CD4-positive, alpha-beta memory T cell (primary cell): ENCODE measurements at places on chromosomes 2 and 18.

- H3K4me3 ChIP-seq, result no peak overlapping the region
- H3K27ac ChIP-seq, result no peak overlapping the region
- H3K36me3 ChIP-seq, result no peaks in the 10 kb centered on the region
- H3K4me1 ChIP-seq, result no peaks in the 10 kb centered on the region
These were observed 261.1 kb upstream of the ZEB2 start for GRCh38 chr2:144780983-144781382.

DNA sequence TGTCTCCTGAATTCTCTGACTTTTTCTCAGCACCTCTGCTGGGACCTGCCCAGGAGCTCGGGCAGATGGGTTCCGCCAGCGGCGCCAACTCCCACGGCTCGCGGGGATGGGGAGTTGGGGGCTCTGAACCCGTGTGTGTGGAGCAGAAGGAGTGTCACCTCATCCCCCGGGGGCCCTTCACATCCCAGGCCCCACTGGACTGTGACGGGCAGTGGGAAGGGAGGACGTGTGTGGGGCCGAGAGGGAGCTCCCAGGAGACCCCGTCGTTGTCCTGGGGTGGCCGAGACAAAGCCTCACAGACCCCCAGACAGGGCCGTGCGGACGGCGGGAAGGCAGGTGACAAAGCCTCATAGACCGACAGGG, 130.0 kb upstream of the CTDP1 start:
- H3K4me3 ChIP-seq, result no peak overlapping the region
- H3K27me3 ChIP-seq, result no peaks in the 10 kb centered on the region
- no peaks in the 10 kb centered on the region for H3K36me3 ChIP-seq
- DNase-seq, result no peak
- H3K27ac ChIP-seq, result no peak overlapping the region

GRCh38 chr2:157404363-157404762, 39.5 kb downstream of the CYTIP start:
- peak overlapping the region; percentile 51 for H3K27ac ChIP-seq
- H3K36me3 ChIP-seq, result no peaks in the 10 kb centered on the region
- DNase-seq, result peak; percentile 87
- peaks cover 60% of the 10 kb centered on the region for H3K4me1 ChIP-seq
- H3K27me3 ChIP-seq, result no peaks in the 10 kb centered on the region

- DNase-seq, result no peak
- H3K4me1 ChIP-seq, result no peaks in the 10 kb centered on the region
- no peak overlapping the region for H3K27ac ChIP-seq
- H3K27me3 ChIP-seq, result no peaks in the 10 kb centered on the region
- H3K4me3 ChIP-seq, result no peak overlapping the region
These were observed 111.8 kb upstream of the GAREM1 start for GRCh38 chr18:32582455-32582854.

- no peak overlapping the region for H3K4me3 ChIP-seq
- H3K27ac ChIP-seq, result no peak overlapping the region
- H3K4me1 ChIP-seq, result no peaks in the 10 kb centered on the region
- H3K36me3 ChIP-seq, result no peaks in the 10 kb centered on the region
- no peak for DNase-seq
These were observed 1603.8 kb upstream of the ACVR2A start for GRCh38 chr2:146241023-146241422.

DNA sequence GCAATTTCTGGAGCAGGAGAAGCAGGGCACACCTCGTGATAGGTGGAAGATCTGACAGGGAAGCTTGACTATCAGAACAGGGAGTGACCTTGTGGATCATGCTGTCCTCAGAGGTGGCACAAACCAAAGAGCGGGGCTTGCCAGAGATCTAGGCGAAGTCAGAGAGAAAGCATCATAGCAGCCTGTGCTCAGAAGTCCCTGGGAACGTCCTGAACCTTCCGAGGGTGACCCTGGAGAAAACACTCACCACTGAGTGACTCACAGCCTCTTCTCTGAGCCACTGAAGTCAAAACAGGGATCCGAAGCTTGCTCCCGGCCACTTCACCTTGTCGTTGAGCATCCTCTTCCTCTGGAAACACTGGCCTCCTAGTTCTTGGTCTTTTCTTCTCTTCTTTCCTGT, 56.7 kb downstream of the IL1R2 start:
- DNase-seq, result no peak
- no peak overlapping the region for H3K27ac ChIP-seq
- H3K4me3 ChIP-seq, result no peak overlapping the region
- H3K4me1 ChIP-seq, result no peaks in the 10 kb centered on the region

DNA sequence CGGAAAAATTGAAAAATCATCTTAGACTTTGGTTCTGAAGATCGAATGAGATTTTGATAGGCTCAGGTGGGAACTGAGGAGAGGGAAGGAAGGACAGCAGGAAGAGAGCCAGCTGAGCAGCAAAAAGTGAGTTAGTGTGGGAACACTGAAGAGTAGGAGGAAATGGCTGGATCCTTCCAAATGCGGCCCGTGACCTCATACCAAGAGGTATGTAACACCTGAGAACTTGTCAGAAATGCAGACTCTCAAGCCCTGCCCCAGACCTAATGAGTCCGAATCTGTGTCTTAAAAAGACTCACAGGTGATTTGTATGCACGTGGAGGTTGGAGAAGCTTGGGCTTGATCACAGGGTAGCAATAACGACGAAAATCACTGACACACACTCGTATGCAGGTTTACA, 42.0 kb downstream of the COL4A3 start:
- H3K36me3 ChIP-seq, result no peaks in the 10 kb centered on the region
- no peaks in the 10 kb centered on the region for H3K4me1 ChIP-seq
- H3K27me3 ChIP-seq, result no peaks in the 10 kb centered on the region

DNA sequence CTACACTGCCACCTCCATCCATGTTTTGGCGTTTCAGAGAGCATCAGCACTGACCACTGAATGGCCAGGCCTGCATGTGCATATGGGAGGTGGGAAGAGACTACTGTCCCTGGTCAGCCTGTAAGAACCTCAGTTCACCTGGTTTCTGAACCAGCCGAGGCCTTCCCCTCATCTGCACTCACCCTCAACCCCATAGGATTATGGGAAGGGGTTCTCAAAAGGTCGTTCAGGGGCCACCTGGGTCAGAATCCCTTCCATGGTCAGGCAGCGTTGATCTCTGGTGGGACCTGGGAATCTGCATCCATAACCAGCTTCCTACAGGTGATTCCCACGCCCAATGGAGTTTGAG, 36.7 kb downstream of the TET3 start:
- H3K27ac ChIP-seq, result no peak overlapping the region
- peaks cover 47% of the 10 kb centered on the region for H3K4me1 ChIP-seq
- no peaks in the 10 kb centered on the region for H3K36me3 ChIP-seq
- DNase-seq, result no peak
- H3K27me3 ChIP-seq, result no peaks in the 10 kb centered on the region

DNA sequence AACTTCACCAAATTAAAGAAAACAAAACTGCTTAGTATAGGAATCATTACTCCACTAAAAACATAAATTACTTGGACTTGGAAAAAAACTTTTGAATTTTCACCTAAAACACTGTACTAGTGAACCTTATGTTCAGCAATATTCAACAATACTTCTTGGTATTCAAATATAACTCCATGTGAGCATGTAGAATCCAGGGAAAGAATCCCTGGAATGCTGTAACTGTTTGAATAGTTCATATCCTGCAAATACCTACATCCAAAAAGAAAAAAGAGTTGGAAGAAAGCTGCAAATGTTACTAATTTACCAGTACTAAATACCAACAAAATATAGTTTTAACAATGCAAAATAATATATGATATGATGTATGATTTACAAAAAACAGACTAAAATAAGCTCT, 65.4 kb downstream of the IKZF2 start:
- no peaks in the 10 kb centered on the region for H3K36me3 ChIP-seq
- H3K4me3 ChIP-seq, result no peak overlapping the region
- H3K27me3 ChIP-seq, result no peaks in the 10 kb centered on the region
- DNase-seq, result no peak

- no peak overlapping the region for H3K4me3 ChIP-seq
- H3K36me3 ChIP-seq, result no peaks in the 10 kb centered on the region
- H3K27me3 ChIP-seq, result no peaks in the 10 kb centered on the region
- no peak for DNase-seq
- peaks cover 4% of the 10 kb centered on the region for H3K4me1 ChIP-seq
- no peak overlapping the region for H3K27ac ChIP-seq
These were observed 18.1 kb downstream of the ZNF516 start for GRCh38 chr18:76476665-76477561.

DNA sequence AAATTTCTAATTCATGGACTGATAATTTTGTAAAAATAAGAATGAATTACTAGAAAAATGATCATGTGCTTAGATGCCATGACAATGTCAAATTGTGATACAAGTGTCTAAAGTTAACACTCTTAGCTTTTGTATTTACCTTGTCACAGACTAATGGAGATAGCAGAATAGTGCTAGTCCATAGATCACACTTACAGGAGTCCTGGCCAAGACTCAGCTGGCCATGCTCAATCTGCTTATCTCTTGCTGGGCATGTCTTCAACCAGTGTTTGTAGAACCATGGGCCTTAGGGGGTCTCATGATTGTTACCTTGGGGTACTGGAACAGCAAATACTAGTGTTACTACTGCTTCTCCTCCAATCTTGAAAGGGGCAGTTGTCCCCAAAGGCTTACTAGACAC, 44.0 kb downstream of the TET3 start:
- H3K4me3 ChIP-seq, result no peak overlapping the region
- no peak for DNase-seq
- no peak overlapping the region for H3K27ac ChIP-seq
- no peaks in the 10 kb centered on the region for H3K27me3 ChIP-seq

GRCh38 chr2:144686518-144687215, 166.7 kb upstream of the ZEB2 start:
- no peaks in the 10 kb centered on the region for H3K4me1 ChIP-seq
- no peak overlapping the region for H3K4me3 ChIP-seq
- no peaks in the 10 kb centered on the region for H3K36me3 ChIP-seq
- no peak overlapping the region for H3K27ac ChIP-seq
- no peaks in the 10 kb centered on the region for H3K27me3 ChIP-seq
- no peak for DNase-seq

GRCh38 chr2:219448776-219449341, 14.2 kb downstream of the SPEG start:
- no peaks in the 10 kb centered on the region for H3K36me3 ChIP-seq
- H3K4me1 ChIP-seq, result no peaks in the 10 kb centered on the region
- no peak for DNase-seq

- H3K36me3 ChIP-seq, result no peaks in the 10 kb centered on the region
- no peak for DNase-seq
- no peaks in the 10 kb centered on the region for H3K27me3 ChIP-seq
- no peak overlapping the region for H3K27ac ChIP-seq
- H3K4me3 ChIP-seq, result no peak overlapping the region
- no peaks in the 10 kb centered on the region for H3K4me1 ChIP-seq
These were observed 95.7 kb upstream of the NRP2 start for GRCh38 chr2:205586626-205587025.

GRCh38 chr18:6712401-6712800, 17.1 kb upstream of the ARHGAP28 start:
- H3K4me3 ChIP-seq, result no peak overlapping the region
- H3K27me3 ChIP-seq, result no peaks in the 10 kb centered on the region
- no peaks in the 10 kb centered on the region for H3K4me1 ChIP-seq
- DNase-seq, result no peak
- H3K27ac ChIP-seq, result no peak overlapping the region

DNA sequence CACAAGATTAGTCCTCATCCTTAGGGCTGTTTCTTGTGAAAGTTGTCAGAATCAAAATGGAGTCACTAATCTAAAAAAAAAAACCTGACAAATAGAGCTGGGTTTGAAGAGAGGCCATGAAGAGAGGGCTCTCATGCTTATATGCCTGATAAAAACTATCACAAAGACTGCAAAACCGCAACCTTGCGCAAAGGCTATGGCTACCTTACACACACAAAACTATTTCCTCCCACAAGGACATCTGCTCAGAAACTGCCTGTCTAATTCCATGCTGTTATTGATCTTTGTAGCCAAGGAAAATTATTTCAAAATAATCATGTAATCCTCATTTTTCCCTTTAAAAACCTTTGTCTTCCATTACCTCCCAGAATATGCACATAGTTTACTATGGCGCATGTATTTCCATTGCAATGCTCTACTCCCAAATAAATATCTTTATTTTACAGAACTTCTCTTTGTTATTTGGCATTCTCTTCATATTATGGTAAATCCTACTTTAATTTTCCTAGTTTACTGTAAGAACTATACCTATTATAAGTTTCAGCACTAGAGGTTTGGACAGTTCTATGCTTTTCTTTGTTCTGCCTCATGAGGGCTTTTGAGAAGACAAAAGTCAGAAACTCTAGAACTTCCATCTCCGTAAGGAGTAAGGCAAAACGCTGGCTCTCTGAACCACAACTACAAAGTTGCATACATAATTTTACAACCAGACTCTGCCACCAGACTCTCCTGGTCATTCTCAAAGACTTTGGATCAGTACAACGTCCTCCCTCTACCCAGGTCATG, 9.6 kb upstream of the DPYSL5 start:
- no peak overlapping the region for H3K27ac ChIP-seq
- peaks cover 8% of the 10 kb centered on the region for H3K27me3 ChIP-seq
- DNase-seq, result no peak
- no peaks in the 10 kb centered on the region for H3K4me1 ChIP-seq
- H3K4me3 ChIP-seq, result no peak overlapping the region

DNA sequence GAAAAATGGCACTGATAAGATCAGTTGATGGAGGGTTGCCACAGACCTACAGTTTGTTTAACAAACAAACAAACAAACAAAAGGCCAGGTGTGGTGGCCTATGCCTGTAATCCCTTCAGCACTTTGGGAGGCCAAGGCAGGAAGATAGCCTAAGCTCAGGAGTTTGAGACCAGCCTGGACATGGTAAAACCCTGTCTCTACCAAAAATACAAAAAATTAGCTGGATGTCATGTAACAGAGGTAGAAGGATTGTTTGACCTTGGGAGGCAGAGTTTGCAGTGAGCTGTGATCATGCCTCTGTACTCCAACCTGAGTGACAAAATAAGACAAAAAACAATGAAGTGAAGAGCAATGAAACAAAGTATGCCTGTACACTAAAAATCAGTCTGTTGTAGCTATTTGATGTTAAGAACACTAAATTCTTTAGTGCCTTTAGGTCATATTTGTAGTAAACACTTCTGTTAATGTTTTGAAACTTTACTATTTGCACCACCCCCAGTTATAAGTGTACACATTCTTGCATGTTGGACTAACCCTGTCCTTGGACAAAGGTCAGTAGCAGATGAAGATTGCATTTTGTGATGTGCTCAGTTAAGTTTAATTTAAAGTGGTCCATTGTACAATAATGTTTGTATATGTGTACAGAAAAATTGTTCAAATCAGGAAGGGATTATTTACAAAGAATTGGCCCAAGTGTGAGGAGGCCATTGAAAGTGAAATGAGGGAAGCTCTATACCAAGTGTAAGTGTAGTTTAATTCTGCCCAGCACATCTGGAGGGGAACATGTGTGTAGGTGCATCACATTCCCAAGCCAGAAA, 73.9 kb downstream of the KYNU start:
- H3K27ac ChIP-seq, result no peak overlapping the region
- no peak overlapping the region for H3K4me3 ChIP-seq
- no peak for DNase-seq
- H3K36me3 ChIP-seq, result no peaks in the 10 kb centered on the region
- H3K27me3 ChIP-seq, result no peaks in the 10 kb centered on the region
- no peaks in the 10 kb centered on the region for H3K4me1 ChIP-seq

- no peaks in the 10 kb centered on the region for H3K27me3 ChIP-seq
- H3K27ac ChIP-seq, result no peak overlapping the region
- H3K4me3 ChIP-seq, result no peak overlapping the region
- DNase-seq, result no peak
- no peaks in the 10 kb centered on the region for H3K4me1 ChIP-seq
These were observed 86.9 kb upstream of the RBBP8 start for GRCh38 chr18:22846088-22846683.
